Sigmoid colon (tissue), 7 donors: ENCODE measurements at places on chromosomes 4 and X. TPM values are rescaled to one million over a fixed set of nuclear protein-coding genes. Genes with fewer than 3 reads are reported as not detected.

Gene XAGE2
- not detected for total RNA-seq

Gene RHOXF2
- not detected for total RNA-seq

Gene ZBTB49
- total RNA-seq, result 4.1 TPM

Gene PLAC8
- total RNA-seq, result 4.2 TPM

Gene CITED1
- not detected for total RNA-seq

Gene TAF7L
- total RNA-seq, result not detected

Gene MAGEA6
- not detected for total RNA-seq

Gene OTC
- total RNA-seq, result 3.3 TPM

Gene SHROOM3
- total RNA-seq, result 6.1 TPM

Gene ZXDA
- 6.1 TPM for total RNA-seq

Gene ABLIM2
- 7.1 TPM for total RNA-seq

Gene SEL1L3
- total RNA-seq, result 4.4 TPM

Gene CPE
- total RNA-seq, result 31.8 TPM

Gene DUX4
- total RNA-seq, result not detected

Gene MAGEC3
- total RNA-seq, result not detected

Gene BTC
- total RNA-seq, result 67.0 TPM

Gene LNX1
- 2.3 TPM for total RNA-seq

Gene NELFA
- 14.3 TPM for total RNA-seq

Gene REPS2
- 5.0 TPM for total RNA-seq

Gene IL9R
- not detected for total RNA-seq

Gene SLC25A43
- total RNA-seq, result 16.1 TPM

Gene PLK4
- 0.16 TPM for total RNA-seq

Gene ESX1
- total RNA-seq, result not detected

Gene TMPRSS11F
- not detected for total RNA-seq

Gene HELT
- total RNA-seq, result not detected

Gene CTAG1A
- total RNA-seq, result not detected

Gene RBMXL3
- not detected for total RNA-seq

Gene DMD
- total RNA-seq, result 183 TPM
